Amniotic stem cell (primary cell): ENCODE measurements at places on chromosomes 4 and X.

- no peak for DNase-seq
Measured at GRCh38 chrX:12227412-12228041, 89.3 kb downstream of the FRMPD4 start.

GRCh38 chr4:174929346-174929745, 11.2 kb downstream of the ADAM29 start:
- no peak for DNase-seq

DNA sequence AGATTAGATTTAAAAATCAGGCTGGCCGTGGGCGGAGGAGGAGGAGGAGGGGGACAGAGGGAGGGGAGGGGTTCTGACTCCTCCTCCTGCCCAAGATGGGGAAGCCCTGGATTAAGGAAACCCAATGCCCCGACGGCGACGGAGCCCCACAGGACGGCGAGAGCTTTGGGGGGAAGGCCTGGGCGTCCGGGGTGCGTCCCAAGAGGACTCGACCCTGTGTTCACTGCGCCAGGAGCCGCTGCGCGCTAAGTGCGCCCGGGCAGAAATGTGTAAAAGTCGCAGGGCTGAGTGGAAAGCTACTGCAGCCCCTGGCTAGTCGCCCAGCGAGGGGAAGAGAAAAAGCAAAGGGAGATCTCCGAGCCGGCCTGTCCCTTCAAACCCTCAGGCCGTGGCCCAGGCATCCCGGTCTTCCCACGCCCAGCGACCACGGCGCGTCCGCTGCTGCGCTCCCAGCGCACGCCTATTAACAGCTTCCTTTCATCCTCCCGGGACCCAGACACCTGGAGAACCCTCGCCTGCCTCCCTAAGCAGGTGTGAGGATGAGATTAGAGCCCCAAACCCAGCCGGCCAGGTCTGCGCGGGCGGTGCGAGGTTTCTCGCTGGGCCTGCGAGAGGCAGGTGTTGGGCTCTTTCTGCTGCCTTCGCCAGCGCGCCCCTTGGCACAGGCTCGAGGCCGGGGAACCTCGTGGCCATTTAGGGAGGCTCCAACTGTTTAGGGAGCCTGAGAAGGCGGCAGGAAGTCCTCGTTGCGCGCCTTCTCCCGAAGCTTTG, 1.4 kb upstream of the RPS6KA3 start:
- no peak for DNase-seq

- no peak for DNase-seq
Measured at GRCh38 chr4:74583757-74584156, 138.8 kb downstream of the AREG start.

DNA sequence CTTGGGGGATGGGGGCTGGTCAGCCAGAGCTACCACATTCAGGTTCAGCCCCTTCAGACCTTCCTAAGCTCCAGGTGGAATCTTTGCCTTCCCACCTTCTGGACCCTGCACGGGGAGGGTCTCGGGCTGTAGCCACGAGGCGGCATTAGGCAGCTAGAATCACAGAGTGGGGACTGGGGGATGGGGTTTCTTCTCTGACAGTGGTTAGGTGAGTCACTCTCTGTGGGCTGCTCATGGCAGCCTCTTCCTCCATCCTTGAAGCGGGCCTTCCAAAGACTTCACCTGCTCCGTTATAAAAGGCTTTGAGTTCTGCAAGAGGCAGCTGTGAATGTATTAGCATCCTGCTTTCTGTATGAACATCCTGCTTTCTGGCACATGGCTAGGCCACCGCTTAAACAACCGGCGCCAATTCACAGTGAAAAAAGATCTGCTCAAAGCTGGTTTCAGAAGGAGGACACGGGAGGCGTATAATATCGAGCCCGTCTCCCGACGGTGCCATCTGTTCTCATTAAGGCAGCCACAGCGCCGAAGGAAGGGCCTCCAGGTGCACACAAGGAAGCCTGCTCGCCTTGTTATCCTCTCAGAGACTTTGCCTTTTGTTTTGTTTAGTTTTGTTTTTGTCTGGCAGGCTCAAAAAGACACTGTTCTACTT, 74.3 kb upstream of the IGFBP7 start:
- DNase-seq = no peak

DNA sequence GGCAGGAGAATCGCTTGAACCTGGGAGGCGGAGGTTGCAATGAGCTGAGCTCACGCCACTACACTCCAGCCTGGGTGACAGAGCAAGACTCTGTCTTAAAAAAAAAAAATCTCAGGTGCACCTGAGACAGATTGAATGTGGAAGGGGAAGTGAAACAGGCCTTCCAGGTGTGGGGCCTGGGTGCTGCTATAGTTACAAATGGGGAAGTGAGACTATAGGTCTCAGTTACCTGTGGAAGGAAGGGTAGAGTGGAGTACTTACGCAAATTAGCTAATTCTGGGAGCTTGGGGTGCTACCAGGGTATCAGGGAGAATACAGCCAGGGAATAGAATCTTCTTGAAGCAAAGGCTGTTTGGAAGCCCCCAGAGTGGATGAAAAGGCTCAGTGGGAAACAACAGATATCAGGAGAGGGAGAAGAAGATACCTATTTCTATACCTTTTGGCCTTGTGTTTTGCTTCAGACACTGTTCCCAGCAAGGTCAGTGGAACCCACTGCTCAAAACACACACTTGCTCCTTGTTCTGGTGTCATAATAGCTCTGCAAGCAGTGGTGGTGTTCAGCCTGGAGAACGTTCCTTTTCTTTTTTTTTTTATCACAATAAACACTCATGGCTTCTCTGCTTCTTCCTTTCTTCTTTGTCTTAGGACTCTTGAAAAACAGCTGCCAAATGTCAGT, 7.0 kb downstream of the CD38 start:
- no peak for DNase-seq

DNA sequence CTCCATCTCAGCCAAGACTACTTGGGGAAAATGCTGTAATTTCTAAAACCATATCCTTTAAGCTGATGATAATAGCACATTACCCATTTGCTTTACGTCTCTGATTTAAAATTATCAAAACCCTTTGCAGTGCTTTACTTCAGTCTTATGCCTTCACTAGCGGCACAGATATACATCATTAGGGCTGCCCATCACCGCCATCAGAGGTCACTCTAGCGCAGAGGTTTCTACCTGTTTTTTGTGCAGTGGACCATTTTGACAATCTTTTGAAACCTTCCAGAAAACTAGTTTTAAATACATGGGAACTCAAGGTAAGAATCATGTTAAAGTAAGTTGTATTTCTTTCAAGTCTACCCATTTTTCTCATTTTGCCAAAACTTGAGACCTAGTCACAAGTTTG, 592.5 kb downstream of the PPARGC1A start:
- DNase-seq = no peak

DNA sequence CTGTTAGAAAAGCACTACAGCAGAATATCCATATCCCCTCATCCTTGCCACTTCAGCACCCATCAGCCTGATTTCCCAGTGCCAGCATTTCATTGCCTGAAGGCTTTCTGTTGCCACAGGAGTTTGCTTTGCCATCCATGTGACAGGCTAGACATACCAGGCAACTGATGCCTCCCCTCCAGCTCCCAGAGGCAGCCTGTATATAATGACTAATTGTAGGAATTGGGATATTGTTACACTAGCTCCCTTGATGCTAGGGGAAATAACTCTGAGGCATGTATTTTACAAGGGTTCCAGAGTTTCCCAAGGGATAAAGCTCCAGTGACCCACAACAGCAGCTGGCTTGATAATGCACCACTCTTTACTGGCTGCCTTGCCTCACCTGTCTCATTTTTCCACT, 608.0 kb upstream of the FTHL17 start:
- DNase-seq = no peak

DNA sequence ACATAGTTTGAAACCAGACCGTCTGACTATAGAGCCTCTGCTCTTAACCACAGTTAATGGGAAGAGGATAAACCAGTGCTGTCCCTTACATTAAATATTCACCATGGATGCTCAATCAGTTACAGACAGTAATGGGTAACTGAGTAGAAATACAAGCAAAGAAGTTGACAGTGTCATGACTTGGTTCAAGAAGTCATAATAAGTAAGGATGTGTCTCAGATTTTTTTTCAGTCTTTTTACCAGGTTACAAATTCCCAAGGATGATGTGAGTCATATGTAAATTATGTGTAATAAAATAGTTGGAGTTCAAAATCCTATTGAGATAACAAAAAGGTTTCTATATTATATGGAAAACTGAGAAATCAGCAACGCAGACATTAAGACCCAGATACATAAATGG, 31.1 kb downstream of the ZCCHC4 start:
- no peak for DNase-seq

- no peak for DNase-seq
Measured at GRCh38 chr4:152999346-153000075, 63.4 kb downstream of the FHDC1 start.

DNA sequence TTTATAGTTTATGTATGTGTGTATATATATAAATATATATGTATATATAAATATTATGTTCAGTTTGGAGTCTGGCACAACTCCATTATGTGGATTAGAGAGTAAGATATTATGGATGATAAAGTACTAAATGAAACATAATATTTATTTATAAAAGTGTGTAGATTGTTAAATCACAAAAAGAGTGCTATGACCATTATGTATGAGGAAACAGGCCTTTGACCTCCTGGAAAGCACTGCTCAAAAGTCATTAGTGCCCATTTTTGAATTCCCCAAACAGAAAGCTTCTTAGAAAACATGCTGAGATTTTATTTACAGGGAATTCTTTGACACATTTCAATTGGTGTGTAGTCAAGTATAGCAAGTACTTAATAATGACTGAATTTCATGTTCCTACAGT, 391.2 kb downstream of the UNC5C start:
- no peak for DNase-seq

DNA sequence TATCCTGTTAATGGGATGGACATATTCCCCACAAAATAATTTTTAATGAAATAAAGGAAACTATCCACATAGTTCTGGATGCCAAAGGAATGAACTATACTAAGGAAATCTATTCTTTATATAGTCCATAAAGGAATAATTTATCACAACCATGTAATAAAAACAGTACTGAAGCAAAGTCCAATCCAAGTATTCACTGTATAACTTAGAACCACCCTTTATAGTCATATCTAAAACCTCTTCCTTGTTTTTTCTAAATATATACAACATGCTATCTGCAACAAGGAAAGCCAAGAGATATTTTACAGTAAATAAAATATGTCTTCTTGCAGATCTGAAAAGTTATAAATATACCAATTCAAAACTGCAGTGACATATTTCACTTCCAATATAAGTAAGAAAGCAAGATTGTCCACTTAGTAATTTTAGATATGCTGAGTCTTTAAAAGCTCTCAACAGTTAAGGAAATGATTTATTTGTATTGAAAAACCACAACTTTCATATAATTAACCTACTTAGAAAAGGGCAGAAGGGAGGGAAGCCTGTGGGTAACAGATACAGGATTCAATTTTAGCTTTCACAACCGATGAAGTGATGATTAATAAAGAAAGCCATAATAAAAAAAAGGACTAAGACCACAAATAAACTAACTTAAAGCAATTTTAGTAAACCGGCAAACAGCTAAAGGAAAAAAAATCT, 8.0 kb downstream of the NR3C2 start:
- DNase-seq = no peak

DNA sequence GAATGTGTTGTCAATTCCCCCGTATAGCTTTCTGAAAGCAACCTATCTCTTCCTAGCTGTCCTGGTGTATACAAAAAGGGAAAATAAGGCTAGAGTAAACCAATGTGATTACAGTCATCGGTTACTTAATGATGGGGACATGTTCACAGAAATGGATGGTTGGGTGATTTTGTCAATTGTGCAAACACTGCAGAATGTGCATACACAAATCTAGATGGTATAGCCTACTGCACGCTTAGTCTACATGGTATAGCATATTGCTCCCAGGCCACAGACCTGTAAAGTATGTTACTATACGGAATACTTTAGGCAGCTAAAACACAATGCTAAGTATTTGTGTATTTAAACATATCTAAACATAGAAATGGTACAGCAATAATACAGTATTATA, 5.1 kb downstream of the DTHD1 start:
- no peak for DNase-seq

- DNase-seq = no peak
Measured at GRCh38 chr4:100935090-100935489, 412.2 kb downstream of the PPP3CA start.

DNA sequence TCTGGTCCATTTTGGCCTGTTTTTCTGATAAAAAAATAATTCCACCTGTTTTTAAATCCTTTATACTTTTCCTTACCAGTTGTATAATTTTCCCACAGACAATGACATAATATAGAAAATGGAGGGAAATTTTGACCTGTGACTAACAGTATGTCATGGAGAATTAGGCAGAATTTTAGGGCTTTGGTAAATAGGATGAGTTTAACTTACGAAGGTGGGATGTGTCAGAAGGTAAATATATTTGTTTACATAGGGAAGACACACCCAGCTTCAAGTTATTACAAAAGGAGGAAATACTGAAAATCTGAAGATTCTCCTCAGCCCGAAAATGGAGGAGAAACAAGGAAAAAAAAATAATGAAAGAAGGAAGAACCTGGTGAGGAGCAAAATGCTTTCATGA, 64.6 kb upstream of the PPP3CA start:
- DNase-seq = no peak

DNA sequence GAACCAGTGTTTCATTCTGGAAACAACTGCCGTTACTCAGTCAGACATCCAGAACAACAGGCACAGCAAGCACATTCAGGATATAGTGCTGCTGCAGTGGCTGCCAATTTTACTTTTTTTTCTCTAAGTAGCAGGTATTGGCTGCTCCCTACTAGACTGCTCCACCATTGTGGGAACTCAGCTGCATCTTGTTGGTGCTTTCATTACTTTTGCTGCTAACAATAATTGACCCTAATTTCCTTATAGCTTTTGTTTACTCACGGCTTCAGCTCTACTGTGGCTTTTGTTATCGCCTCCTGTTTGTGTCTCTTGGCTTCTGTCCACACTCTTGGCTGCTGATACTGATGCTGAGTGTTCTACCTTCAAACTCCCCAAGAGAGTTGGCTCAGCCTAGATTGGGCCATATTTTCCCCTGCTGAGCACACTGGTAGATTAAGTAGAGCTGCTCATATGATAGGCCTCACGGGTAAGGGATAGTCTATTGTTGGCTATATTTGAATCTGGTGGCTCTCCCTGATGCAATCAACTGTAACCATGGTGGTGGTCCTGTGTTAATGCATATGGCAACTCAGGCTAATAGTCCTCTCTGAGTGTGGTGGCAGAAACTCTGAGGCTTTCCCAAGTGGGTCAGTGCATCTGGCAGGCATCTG, 44.5 kb upstream of the IL2 start:
- no peak for DNase-seq

GRCh38 chr4:41172786-41173185, 41.6 kb downstream of the APBB2 start:
- DNase-seq = no peak

GRCh38 chrX:135625995-135626394, 87.4 kb upstream of the CT45A1 start:
- no peak for DNase-seq

DNA sequence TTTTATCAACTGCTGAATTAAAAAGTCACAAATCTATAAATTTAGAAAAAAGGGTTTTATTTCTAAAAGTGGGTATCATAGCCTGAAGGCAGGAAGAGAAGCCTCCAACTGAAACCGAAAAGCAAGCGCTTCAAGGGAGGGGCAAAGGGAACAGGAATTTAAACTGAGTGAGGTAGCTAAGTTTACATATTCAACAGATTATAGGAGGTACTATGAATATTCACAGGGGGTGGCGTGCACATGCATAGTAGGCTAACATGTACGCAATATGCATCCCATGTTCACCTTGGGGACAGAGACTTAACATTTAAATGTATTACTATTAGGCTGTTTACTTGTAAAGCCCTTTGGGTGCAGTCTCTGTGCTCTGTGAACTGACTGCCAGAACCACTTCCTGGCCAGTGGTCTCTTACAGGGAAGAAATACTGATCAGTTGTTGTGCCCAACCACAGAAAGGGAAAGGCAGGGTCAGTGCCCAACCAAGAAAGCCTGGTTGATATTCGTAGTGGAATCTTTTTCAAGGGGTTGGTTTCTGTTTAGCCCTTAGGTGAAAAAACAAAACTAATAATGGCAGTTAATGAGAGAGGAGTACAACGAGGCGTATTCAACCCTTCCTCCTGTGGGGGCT, 168.7 kb upstream of the GALNTL6 start:
- DNase-seq = no peak
